ENCODE measurements at places on chromosomes 1 and 21.

DNA sequence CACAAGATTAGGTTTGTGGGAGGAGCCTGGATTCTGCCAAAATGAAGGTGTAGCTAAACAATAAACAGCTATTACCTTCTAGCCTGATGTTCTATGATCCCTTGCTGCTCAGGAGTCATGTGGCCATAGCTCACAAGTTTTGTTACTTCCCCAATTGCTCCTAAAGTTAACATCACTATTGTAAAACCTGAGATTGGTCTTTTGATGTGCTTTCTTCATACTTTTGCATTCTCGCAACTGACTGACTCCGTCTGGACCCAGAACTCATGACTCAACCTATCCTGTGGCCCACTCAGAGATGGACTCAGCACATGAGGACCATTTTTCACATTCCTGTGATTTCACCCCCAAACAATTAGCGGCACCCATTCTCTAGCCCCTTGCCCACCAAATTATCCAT lies 69.1 kb downstream of the PTGS2 start:
- DNase-seq: no peak

DNA sequence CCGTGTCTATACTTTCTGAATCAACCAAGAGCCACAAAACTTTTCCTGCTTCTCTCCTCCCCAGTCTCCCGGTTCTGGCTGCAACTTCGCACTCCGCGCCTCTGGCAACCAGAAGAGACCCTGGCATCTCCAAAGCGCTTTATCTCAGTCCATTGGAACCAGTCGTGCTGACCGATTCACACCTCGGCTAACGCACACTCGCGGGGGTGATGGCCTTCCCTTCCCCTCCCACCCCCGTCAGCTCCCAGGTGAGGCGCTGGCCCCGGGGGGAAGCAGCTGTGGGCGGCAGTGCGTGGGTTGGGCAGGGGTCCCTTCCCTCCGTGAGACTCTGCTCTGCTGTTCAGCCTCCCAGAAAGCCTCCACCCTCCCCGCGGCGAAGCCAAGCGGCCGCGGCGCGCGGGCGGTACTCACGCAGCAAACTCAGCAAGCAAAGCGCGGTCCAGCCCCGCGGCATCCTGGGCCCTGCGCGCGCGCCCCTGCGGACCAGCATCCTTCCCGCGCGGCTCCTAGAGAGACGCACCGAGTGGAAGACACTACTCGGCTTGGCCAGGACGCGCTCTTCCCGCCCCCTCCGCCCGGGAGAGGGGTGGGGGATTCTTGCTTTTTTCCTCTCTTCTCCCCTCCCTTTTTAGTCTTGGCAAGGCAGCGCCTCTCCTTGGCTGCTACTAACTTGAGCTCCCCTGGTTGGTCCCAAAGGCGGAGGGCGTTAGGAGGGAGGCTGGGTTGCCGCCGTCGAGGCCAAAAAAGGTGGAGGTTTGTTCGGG lies at the start of gene CD34:
Gene CD34, minus strand, starts transcription at position 535 of the 764 bp plus-strand sequence. Its CDS starts 45 bp downstream, at position 490.
- DNase-seq: peak; percentile 48

GRCh38 chr1:163201906-163202305 lies 810 bp downstream of the RGS5 start:
- no peak for DNase-seq

DNA sequence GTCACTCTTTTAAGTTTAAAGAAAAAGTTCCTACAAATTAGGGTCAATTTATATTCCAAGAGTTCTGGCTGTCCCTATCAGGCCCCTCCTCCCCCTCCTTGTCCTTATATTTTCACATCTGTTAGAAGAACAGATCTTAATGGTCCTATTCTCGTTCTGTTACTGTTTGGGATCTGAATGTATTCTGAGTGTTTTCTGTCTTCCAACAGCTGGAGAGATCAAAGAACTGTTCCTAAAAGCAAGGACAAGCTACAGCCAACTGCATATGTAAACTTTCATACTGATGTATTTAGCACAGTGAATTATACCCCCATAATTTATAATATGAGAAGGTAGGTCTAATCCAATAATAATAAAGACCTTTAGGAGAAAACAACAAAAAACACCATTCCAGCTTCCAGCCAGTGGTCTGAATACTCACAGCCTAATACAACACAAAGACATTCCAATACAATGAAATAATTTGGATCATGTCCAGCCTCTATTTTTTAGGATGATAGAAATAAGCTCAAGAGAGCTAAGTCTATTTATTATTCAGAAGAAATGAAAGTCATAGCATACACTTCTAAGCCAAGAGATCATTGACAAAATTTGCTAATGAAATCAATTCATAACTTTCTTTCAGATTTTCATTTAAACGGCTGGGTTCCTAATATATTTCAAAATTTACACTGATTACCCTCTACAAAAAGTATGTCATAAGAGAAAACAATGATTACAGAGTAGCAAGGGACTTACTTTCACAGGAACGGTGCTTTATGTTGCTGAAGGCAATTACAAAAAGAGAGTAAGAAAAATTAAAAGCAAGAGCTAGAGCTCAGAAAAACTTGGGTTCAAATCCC lies 25.3 kb downstream of the WLS start:
- DNase-seq: no peak

DNA sequence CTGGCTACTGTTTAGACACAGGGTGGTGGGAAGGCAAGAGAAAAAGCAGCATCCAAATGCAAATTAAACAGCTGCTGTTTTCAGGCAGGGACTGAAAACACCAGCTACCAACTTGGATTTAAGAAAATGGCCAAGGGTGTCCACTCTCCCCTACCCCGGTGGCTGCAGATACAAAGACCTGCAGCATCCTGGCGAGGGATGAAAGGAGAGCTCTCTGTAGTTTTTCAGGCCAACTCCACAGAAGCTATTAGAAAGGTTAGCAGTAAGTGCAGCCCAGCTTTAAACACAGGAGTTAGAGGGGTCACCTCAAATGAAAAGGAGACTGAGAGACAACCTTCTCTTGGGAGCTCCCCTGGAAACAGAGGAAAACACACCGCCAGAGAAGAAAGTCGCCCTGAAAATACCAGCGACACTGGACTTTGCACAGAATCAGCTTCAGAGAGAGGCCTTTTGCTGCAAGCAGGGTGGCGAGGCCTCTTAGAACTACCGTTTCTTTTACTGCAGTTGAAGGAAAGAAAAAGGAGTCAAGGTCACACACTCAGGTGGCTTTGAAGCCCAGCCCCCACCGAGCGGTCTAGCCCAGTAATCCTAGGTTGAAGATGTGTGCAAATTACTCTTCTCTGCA lies 74.4 kb upstream of the TIAM1 start:
- peak; percentile 80 for DNase-seq

DNA sequence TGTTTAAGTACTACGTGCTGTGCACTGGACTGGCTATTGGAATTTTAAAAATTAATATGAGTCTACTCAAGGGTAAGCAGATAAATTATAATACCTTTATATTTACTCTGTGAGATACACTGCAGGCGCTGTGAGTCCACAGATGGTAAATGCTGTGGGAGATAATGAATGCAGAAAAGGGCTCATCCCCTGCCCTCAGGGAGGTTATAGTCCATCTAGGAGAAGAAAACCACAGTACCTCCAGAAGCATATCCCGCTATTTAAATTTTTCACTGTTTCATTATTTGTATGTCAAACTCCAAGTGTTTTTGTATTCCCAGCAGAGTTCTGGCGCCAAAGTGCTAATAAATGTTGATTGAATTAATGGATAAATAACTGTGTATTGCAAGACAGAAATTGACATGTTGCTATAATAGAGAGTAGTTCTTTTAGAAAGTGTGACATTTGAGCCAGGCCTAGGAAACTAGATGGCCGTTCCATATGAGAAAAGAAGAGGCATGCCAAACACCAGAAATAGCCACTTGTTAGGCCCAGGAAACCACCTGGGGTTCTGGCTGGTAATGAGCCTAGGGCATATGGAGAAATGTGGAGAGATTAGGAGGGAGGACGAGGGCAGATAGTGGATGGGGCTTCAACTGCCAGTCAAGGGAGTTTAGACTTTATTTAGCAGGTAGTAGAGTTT lies 61.7 kb downstream of the LRRC8D start:
- no peak for DNase-seq

DNA sequence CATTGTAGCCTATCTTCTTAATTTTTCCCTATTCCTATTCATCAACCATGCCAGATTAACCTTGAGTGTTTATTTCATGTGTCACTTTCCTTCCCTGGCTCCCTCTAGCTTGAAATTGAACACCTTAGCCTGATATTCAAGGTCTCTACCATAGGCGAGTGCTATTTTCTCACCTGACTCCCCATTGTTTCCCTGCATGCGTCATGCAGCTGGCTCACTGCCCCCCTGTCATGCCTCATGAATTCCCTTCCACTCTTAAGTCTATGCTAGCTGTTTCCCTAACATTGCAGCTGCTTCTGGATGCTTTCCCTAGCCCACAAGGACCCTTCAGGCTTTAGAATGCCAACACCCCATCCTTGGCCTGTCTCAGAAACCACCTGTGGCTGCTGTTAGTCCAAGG lies 56.7 kb upstream of the CD1D start:
- DNase-seq: no peak

DNA sequence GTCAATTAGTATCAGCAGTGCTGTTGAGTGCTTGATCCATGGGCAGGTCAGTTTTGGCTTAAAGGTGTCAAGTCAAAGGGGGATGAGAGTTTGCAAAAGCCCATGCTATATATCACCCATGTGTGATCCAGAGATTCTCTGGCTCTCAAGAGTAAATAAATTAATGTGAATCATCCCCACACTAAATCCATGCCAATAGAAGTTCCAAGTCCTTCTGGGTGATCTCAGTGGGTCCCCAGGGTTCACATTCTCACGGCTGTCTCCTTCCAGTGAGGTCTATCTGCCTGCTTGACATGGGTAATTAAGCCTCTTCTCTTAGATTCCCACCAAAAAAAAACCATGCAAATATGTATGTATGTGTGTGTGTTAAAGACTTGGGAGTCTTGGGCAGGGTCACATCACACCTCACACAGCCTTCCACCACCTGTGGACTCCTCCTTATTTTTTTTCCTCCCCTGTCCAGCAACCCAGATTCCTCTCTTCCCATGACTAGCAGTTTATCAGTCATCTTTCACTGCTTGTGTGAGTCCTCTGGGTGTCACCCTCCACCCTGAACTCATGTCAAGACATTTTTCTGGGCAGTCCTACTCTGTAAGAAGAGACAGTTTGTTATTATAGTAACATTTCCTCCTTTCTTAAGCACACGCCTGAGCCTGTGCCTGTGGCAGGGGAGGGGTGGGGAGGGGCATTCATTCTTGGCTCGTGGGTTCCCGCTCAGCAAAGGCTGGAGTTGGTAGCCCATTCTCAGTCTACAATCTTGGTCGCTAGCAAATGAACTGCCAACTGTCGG lies 14.3 kb upstream of the S100A11 start:
- DNase-seq: no peak
